ENCODE measurements at places on chromosomes 5 and 9. TPM values are rescaled to one million over a fixed set of nuclear protein-coding genes. Genes with fewer than 3 reads are reported as not detected.

Gene CTSV
- total RNA-seq: 0.17 TPM

DNA sequence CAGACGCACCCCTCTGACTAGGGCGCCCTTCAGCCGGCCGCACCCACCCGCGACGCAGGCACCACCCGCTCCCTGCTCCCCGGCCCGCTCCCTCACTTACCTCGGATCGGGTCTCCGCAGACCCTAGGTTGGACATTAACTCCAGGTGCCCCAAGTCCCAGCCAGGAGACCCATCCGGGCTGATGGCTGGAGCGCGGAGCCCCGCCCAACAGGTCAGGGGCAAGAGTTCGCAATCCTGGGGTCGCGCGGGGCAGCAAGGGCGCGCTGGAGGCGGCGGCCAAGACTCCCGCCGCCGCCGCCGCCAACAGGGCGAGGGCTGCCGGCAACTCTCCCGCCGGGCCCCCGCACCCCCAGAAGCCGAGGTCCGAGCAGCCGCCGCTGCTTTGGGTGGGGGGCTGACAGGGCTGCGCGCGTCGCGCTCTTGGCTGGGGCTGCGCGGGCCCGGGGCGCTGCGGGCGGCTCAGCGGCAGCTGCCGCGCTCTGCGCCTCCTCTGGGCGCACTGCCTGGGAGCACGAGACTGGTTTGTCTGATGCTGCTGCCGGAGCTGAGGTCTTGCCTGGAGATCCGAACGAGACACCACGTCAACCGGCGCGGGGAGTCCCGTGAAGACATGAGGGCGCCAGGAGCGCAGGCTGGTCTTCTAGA is at the start of gene GDNF:
TSS of gene GDNF (minus strand) at position 635 of the 646 bp plus-strand sequence. CDS start 5,245 bp downstream, outside the sequence.
- H3K27ac ChIP-seq: peak within 1 kb of the TSS; percentile 92
- H3K27me3 ChIP-seq: peaks cover 4% of the 10 kb centered on the region
- peak within 1 kb of the TSS; percentile 73 for H3K4me3 ChIP-seq
- H3K36me3 ChIP-seq: no peaks in the 10 kb centered on the region
- peaks cover 3% of the 10 kb centered on the region for H3K4me1 ChIP-seq
- peak; percentile 52 for DNase-seq

Gene CTSL
- 56.0 TPM for total RNA-seq

DNA sequence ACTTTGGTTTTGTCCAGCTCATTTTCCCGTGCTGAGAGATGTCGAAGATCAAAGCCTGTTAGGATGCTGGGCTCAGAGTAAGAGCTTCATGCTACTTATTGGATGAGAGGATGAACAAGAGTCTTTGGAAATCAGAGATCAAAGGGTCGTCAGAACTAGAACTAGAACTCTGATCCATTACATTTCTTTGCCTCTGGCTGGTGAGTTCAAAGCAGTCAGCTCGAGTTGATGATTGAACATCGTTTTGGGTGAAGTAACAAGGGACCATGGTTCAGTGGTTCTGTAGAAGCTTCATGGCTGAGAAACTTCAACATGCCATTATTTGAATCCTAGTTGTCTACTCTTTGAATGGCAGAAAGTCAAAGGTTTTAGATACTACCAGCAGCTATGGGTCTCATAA is 320.3 kb downstream of the ARHGEF28 start:
- H3K4me1 ChIP-seq: no peaks in the 10 kb centered on the region
- H3K27ac ChIP-seq: no peak overlapping the region
- H3K36me3 ChIP-seq: no peaks in the 10 kb centered on the region
- DNase-seq: no peak

- H3K27ac ChIP-seq: peak overlapping the region; percentile 66
- no peaks in the 10 kb centered on the region for H3K27me3 ChIP-seq
- no peak overlapping the region for H3K4me3 ChIP-seq
Observed at GRCh38 chr5:132417010-132417439, 47.5 kb downstream of the SLC22A5 start.

DNA sequence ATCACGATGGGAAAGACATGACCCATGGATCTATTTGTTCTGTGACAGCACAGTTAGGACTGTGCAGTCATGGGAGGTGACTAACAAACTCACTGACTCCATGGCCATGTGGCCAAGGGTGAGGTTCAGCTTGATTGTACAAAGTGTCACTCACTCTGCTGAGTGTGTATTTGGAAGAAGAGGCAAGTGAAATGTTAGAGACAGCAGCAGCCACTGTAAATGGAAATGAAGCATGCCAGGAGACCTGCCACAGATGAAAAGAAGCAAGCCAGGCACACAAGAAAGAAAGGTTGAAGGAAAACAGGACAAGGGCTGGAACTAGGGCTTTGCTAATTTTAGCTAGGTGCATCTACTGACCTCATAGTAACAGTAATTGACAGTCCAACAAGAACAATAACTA is 42.7 kb upstream of the PALM2AKAP2 start:
- H3K27me3 ChIP-seq: no peaks in the 10 kb centered on the region
- DNase-seq: no peak
- H3K27ac ChIP-seq: no peak overlapping the region
- H3K36me3 ChIP-seq: no peaks in the 10 kb centered on the region
- no peaks in the 10 kb centered on the region for H3K4me1 ChIP-seq

DNA sequence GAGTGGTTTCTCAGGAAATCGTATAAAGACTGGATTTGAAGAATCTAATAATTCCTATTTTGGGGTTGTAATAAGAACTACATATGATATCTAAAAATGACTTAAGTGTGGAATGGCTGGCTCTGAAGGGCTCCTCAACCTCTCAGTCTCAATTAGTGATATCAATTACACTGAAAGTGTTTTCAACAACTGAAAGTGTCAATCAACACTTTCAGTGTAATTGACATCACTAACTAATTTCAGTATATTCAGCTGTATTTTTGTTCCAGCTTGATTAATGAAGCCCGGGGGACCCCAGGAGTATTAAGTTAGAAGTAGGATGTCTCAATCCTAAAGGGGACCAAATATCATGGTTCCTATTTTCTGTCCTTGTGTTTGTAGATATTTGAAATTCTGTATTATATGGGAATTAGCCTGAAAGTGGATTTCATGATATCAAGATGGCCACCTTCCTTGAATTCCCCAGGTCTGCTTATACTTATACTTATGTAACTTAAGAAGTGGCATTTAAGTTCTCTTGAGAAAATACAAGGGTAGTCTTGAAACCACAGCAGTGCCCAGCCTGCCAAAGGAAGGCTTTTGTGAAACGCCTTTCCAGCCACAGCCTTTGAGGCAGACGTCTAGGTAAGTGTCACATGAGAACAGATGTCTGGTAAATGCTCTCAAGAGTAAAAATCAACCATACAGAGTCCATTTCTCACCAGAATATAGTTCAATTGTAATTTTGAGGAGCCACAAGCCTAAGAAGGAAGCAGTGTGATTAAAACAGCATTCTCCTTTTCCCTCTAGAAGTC is 4.6 kb downstream of the BASP1 start:
- no peak overlapping the region for H3K27ac ChIP-seq
- no peak overlapping the region for H3K4me3 ChIP-seq
- H3K4me1 ChIP-seq: no peaks in the 10 kb centered on the region
- H3K36me3 ChIP-seq: no peaks in the 10 kb centered on the region
- peaks cover 3% of the 10 kb centered on the region for H3K27me3 ChIP-seq

- H3K36me3 ChIP-seq: peaks cover 13% of the 10 kb centered on the region
- peak; percentile 93 for DNase-seq
- H3K27me3 ChIP-seq: no peaks in the 10 kb centered on the region
- H3K4me3 ChIP-seq: peak overlapping the region; percentile 92
Observed at GRCh38 chr5:96807075-96807654, 580 bp downstream of the ERAP1 start.

Gene SLC6A18
- not detected for total RNA-seq

Gene CCDC171
- 0.91 TPM for total RNA-seq

DNA sequence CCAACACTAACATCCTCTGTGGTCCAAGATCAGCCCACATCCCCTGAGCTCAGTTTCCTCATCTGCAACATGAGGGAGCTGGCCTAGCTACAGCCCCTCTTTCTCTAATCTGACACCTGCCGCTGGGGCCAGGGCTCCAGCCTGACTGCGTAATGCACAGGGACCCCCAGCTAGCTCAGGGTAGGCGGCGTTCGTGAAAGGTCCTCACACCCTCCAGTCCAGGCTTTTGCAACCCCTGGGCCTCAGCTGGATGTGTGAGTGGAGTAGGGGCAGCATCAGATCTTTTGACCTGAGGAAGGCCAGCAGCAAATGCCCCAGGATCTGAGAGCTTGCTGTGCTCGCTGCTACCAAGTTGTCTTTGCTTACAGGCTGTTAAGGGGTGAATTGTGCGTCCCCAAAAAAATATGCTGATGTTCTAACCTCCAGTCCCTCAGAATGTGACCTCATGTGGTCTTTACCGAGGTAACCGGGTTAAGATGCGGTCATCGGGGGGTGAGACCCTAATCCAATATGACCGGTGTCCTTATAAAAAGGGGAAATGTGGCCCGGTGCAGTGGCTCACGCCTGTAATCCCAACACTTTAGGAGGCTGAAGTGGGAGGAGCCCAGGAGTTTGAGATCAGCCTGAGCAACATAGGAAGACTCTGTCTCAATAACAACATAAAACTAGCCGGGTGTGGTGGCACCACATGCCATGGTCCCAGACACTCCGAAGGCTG is 47.8 kb downstream of the PLPP7 start:
- no peak overlapping the region for H3K27ac ChIP-seq
- H3K36me3 ChIP-seq: no peaks in the 10 kb centered on the region

DNA sequence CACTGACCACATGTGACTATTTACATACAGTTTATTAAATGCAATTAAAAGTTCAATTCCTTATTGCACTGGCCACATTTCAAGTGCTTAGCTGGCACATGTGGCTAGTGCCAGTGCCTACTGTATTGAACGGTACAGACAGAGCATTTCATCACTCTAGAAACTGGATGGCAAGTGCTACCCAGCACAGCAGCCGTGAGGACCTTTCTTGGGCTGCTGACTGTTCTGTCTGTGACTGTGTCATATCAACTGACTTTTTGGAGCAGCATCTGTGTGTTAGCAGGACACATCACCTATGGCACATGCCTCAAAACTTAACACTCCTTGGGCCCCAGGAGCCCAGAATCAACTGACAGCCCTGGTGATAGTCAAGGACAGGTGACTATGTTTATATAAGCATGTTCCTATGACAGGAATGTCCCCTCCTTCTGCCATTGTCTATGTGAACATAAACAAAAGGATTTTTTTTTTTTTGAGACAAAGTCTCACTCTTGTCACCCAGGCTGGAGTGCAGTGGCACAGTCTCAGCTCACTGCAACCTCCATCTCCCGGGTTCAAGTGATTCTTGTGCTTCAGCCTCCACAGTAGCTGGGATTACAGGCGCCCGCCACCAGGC is 8.9 kb downstream of the IRF1 start:
- H3K27me3 ChIP-seq: no peaks in the 10 kb centered on the region
- no peaks in the 10 kb centered on the region for H3K4me1 ChIP-seq
- H3K36me3 ChIP-seq: peaks cover 38% of the 10 kb centered on the region
- no peak for DNase-seq
- no peak overlapping the region for H3K4me3 ChIP-seq
- H3K27ac ChIP-seq: no peak overlapping the region

- no peaks in the 10 kb centered on the region for H3K27me3 ChIP-seq
- H3K36me3 ChIP-seq: no peaks in the 10 kb centered on the region
- no peak overlapping the region for H3K4me3 ChIP-seq
- H3K4me1 ChIP-seq: no peaks in the 10 kb centered on the region
Observed at GRCh38 chr9:90343366-90343765, 299.3 kb downstream of the DIRAS2 start.

GRCh38 chr9:3436629-3437420 is 89.0 kb downstream of the RFX3 start:
- H3K27me3 ChIP-seq: no peaks in the 10 kb centered on the region
- peaks cover 29% of the 10 kb centered on the region for H3K4me1 ChIP-seq
- H3K36me3 ChIP-seq: no peaks in the 10 kb centered on the region
- no peak for DNase-seq

Gene ITK
- total RNA-seq: 0.28 TPM

DNA sequence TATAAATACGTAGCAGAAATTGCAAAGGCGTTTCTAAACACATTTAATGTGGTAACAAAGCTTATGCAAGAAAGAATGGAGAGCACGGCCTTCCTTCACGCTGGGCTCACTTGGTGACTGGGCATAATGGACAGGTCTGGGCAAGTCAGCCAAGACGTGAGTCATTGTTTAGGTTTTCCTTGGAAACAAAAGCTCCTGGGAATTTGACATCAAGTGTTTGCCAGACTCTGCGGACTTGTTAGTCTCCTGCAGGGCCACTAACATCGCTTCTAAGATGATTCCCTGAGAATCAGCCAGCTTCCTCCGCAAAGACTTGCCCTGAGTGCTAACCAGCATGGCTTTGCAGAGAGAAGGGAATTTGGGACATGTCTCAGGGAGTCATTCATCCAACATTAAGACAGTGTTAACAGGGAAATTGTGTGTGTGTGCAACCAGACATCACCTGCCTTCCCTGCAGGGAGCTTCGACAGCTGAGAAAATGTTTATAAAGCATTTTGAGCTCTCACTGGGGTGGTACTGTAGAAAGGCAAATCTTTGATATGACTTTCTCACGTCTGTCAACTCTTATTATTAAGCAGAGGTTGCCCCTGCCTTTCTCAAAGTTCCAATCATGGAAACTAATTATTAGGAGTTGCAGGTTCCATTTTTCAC is 182.5 kb downstream of the NTRK2 start:
- H3K27me3 ChIP-seq: no peaks in the 10 kb centered on the region
- no peaks in the 10 kb centered on the region for H3K36me3 ChIP-seq
- peak overlapping the region; percentile 11 for H3K27ac ChIP-seq
- DNase-seq: no peak
- H3K4me1 ChIP-seq: peaks cover 20% of the 10 kb centered on the region
- H3K4me3 ChIP-seq: no peak overlapping the region

GRCh38 chr5:79229357-79230174 is 6.4 kb upstream of the JMY start:
- no peaks in the 10 kb centered on the region for H3K36me3 ChIP-seq
- no peaks in the 10 kb centered on the region for H3K27me3 ChIP-seq
- no peak overlapping the region for H3K4me3 ChIP-seq

- H3K36me3 ChIP-seq: no peaks in the 10 kb centered on the region
- no peak overlapping the region for H3K4me3 ChIP-seq
- no peak overlapping the region for H3K27ac ChIP-seq
Observed at GRCh38 chr9:72044095-72044494, 16.3 kb downstream of the C9orf57 start.

Gene PHF24
- 0.04 TPM for total RNA-seq

- no peaks in the 10 kb centered on the region for H3K4me1 ChIP-seq
- no peak for DNase-seq
- no peaks in the 10 kb centered on the region for H3K27me3 ChIP-seq
Observed at GRCh38 chr9:111282845-111283244, 47.2 kb downstream of the OR2K2 start.

- H3K27me3 ChIP-seq: no peaks in the 10 kb centered on the region
- no peaks in the 10 kb centered on the region for H3K4me1 ChIP-seq
- H3K36me3 ChIP-seq: no peaks in the 10 kb centered on the region
- no peak for DNase-seq
Observed at GRCh38 chr5:153866176-153866575, 172.5 kb downstream of the FAM114A2 start.

DNA sequence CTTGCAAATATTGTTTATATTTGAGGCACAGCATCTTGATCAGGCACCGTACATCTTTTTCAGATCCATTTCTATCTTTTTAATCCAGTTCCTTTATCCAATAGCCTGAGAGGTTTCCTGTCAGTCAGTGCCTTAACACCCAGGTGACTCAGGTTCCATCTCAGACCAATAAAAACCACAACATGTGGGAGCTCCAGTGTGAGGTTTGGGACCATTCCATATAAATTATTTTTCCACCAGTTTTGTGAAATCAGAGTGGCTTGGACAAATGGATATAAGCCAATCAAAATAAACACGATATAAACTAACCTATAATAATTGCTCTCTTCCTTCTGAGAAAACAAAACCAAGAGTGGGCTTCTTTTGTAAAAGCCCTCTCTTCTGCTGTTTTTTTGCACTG is 351.3 kb downstream of the NTRK2 start:
- no peaks in the 10 kb centered on the region for H3K4me1 ChIP-seq
- no peak overlapping the region for H3K4me3 ChIP-seq
- H3K27me3 ChIP-seq: no peaks in the 10 kb centered on the region
- DNase-seq: no peak
- H3K36me3 ChIP-seq: no peaks in the 10 kb centered on the region

Gene CACNA1B
- total RNA-seq: not detected

Gene CDH9
- total RNA-seq: not detected

Gene KLHL3
- total RNA-seq: 2.5 TPM

Gene NR2F1
- 1.2 TPM for total RNA-seq

Gene NKD2
- 0.59 TPM for total RNA-seq

Data from psoas muscle (tissue), 8 donors.